ENCODE measurements at places on chromosomes 13 and 19.

DNA sequence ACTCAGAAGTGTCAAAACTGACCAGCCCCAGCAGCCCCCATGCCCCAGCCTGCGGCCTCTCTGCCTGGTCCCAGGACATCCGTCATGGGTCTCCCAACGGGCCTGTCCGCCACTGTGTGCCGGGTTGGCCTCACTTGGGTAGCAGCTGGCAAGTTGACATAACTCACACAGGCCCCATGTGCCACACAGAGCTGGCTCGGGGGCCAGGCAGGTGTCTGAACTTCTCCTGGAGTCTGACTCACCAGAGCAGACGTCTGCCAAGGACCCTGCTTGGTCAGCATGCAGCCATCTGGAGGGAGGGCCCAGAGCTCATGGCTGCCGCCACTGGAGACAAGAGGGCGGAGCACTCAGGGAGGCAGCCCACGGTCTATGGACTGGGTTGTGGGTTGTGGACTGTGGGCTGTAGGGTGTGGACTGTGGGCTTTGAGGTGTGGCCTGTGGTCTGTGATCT, 32.0 kb upstream of the TMEM255B start:
- DNase-seq = no peak

DNA sequence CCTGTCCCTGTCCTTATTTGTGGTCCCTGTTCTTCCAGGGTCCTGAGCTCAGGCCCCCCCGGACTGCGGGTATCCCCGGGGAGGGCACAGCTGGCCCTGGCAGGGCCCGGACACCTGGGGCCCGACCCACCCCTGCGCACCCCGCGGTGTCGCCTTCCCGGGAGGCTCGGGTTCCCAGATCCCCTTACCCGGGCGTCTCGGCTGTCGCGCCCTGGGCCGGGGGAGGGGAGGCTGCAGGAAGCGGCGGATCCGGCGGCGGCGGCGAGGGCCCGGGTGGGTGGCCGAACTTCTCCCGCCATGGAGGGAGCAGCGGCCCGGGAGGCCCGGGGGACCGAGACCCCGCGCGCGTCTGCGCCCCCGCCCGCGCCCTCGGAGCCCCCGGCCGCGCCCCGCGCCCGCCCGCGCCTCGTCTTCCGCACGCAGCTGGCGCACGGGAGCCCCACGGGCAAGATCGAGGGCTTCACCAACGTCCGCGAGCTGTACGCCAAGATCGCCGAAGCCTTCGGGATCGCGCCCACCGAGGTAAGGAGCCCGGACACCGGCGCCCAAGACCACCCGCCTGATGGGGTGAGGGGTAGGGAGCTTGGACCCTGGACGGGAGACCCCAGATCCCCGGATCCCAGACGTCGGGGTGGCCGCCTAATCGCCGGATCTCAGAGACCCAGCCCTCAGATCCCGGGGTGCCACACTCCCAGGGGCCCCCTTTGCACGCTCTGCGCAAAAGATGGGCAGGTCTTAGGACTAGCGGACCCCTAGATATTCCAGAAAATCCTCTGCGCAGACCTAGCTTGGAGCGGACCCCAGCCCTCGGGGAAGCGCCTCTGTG, at the start of gene GIPC3:
GIPC3 (plus strand) TSS at position 178 of the 826 bp plus-strand sequence; CDS start at position 298, 120 bp downstream.
- DNase-seq = no peak

DNA sequence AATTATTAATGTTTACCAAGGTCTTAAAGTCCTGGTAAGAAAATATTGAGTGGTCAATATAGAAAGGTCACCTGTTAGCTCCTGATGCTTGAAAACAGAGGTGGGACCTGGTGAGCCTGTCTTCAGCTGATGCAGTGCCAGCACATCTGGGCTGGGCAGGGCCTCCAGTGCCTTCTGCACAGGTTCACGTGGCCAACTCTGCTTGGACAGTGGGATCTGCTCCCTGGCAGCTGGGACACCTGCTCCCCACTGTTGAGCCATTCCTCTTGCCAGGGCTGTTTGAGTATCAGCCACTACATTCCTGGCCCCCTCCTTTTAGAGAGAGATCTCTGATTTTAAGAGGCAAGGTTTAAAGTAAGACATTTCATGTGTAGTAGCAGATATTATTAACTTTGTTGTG, 135.0 kb downstream of the TM9SF2 start:
- DNase-seq = no peak

DNA sequence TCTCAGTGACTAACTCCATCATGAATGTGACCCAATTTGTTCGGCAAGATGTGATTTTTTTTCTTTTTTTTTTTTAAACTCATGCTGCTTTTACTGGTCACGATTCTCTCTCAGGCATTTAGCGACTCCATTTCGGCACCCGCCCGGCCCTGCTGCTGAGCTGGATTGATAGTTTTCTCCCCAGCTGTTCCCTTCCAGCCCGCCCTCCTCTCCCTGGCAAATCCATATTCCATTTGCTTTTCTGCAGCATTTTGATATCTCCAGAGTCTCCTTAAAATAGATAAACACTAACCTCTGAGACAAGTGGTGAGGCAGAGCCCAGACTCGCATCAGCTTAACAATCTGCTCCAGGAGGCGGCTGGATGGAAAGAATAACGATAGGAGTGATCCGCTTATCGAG, 55.5 kb upstream of the KATNAL1 start:
- DNase-seq = no peak

DNA sequence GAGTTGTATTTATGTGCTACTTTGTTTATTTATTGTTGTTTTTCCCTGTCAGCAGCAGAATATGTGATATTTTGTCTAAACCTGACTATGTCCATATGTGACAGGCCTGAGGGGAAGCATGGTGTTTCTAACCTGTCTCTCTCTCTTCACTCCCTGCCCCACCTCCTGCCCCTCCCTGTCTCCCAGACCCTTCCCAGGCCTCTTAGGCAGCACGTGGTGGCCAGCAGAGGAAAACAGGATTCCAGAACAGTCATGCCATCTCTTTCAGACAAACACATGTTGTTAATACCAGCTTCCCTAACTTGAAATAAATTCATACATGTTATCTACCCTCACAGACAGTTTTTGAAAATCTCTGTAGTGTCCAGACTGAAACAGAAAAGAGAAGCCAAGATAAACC, 31.0 kb upstream of the ATP11A start:
- no peak for DNase-seq

- no peak for DNase-seq
These were observed 207.0 kb downstream of the SHISA2 start for GRCh38 chr13:25844559-25845434.

GRCh38 chr19:27660428-27660827, 1552.5 kb downstream of the UQCRFS1 start:
- no peak for DNase-seq

GRCh38 chr19:1980809-1981181, 34.7 kb downstream of the BTBD2 start:
- no peak for DNase-seq

DNA sequence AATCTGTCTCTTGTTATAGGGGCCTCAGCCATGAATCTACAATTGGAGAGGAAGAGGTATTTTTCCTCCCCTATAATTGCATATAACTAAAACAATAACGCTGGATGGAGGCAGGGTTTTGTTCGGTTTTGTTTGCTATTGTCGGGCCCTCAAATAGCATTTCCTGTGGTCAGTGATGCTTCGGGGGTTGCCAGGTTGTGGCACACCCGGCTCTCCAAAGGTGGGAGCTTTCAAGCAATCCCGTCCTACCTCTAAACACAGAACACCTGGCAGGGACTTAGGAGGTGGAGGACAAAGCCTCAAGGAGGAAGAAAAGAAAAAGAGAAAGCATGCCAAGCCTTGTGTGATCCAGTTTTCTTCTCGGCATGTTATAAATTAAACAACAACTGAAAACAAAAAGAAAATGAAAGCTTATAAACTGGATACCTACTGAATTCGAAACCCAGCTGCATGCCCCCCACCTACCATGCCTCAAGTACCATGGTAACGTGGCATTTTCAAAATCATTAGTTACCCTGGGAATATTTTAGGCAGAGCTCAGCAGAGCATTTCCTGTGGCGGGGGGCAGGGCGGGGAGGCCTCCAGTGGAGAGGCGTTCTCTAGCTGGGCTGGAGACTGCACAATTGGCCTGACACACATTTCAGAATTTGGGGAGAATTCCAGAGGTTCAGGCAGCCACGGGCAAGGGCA, 213.8 kb downstream of the DCLK1 start:
- no peak for DNase-seq

- DNase-seq = no peak
These were observed 5.9 kb downstream of the ARHGEF1 start for GRCh38 chr19:41888926-41889325.

- DNase-seq = no peak
These were observed 19.9 kb upstream of the FBXO27 start for GRCh38 chr19:39052243-39052746.

DNA sequence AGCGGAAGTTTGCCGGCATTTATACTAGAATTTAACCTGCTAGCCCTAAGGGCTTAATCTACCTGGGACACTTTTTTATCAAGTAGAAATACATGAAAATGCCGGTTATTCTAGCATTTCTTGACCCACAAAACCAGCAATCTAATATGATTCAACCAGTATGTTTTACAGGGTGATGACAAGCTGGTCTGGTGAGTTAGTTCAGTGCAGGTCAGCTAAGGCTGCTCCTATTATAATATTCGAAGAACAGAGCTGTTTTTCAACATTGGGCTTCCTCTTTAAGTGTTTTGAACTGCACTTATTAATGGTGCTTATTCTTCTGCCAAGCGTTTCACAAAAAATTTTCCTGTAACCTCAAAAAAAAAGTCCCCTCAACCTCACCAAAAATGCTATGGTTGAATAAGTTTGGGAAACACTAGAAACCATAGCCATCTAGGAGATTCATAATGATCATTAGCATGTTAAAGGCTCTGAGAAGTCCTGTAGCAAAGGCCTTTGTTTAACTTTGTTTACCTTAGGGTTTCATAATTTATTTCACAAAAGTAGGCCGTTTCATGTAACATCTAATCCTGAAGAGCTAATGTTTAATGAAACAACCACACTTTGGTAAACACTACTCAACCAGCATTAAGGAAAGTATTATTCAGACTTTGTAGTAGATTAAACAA, 526.6 kb downstream of the KLF12 start:
- DNase-seq = no peak

DNA sequence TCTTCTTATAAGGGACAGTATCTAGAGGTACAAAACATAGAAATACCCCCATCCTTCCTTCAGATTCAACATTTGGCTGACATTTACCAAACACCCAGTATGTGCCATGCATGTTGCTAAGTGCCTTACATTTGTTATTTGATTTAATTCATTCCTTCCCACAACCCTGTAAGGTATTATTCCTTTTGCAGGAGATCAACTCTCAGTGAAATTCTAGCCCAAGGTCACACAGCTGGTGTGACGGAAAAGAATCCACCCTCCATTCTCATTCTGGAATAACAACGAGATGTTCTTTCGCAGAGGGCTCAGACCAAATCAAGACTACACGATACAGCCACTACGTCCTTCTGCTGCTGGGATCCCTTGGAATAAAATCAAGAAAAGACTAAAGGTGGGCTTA, 67.8 kb downstream of the C13orf42 start:
- DNase-seq = no peak

DNA sequence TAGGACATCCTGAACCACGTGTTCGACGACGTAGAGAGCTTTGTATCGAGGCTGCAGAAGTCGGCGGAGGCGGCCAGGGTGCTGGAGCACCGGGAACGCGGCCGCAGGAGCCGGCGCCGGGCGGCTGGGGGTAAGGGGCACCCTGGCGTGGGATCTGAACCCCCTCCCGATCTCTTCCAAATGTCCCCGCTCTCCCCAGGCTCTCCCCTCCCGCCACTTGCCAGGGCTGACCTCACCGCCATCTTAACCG, 6.0 kb downstream of the EPS8L1 start:
- no peak for DNase-seq

- DNase-seq = no peak
These were observed 5.7 kb downstream of the ZNF132 start for GRCh38 chr19:58434217-58434616.

GRCh38 chr13:92221916-92222315, 823.5 kb downstream of the GPC5 start:
- no peak for DNase-seq

GRCh38 chr13:33014291-33014690, 1.9 kb upstream of the KL start:
- DNase-seq = no peak

GRCh38 chr13:25687471-25688225, 315.9 kb downstream of the ATP8A2 start:
- DNase-seq = no peak

DNA sequence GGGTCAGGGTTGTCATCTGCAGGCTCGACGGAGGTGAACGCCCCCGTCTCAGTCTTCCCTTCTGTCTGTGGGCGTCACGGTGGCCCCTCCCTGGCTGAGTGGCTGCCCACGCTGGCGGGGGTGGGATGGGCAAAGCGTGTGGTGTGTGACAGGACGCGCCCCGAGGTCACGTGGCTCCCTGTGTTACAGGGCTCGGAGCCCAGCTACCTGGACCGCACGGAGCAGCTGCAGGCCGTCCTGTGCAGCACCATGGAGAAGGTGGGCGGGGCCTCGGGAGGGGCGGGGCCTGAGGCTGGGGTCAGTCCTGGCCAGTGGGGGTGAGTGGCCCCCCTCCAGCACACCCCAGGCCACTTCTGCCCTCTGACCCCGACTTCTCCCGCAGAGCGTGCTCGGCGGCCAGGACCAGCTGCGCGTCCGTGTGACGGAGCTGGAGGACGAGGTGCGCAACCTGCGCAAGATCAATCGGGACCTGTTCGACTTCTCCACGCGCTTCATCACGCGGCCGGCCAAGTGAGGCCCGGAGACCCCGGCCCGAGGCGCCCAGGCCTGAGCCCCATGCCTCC, 6.3 kb upstream of the GRIN3B start:
- DNase-seq = no peak

- DNase-seq = no peak
These were observed 169.4 kb downstream of the OLFM4 start for GRCh38 chr13:53198017-53198416.

DNA sequence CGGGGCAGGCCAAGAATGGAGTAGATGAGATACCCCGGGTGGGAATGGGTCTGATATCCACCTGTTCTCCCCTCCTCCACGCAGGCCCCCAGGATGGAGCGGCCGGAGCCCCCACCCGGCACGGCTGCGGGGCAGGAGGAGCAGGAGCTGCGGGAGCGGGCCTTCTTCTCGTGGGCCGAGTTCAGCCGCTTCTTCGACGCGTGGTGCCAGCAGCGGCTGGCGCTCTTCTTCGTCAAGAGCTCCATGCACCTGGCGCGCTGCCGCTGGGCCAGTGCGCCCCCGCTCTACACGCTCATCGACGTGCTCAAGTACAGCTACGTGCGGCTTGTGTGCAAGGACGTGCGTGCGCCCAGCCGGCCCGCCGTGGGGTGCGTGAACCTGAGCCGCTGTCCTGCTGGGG, 1.2 kb downstream of the ZSWIM9 start:
- no peak for DNase-seq

- DNase-seq = no peak
These were observed 14.0 kb upstream of the TOMM40 start for GRCh38 chr19:44876930-44877535.

GRCh38 chr19:10105509-10106099, 558 bp upstream of the PPAN start:
- DNase-seq = no peak

All from fibroblast of skin of left quadriceps (primary cell).